GM23248 (cell line): ENCODE measurements at places on chromosomes 1 and 21.

DNA sequence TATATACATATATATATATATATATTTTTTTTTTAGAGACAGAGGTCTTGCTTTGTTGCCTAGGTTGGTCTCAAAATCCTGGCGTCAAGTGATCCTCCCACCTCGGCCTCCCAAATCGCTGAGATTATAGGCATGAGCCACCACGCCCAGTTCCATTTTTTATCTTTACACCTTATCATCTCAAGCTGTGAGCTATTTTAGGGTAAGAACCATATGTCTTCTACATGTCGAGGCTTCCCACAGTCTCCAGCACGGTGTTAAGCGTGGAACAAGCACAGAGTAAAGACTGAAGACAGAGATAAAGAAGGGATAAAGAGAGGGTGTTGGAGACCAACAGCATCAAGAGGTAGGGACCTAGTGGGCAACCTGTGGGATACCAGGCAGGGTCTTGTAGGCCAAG, 14.2 kb downstream of the ARHGEF2 start:
- DNase-seq, result no peak

GRCh38 chr1:35655196-35655595, 13.9 kb upstream of the PSMB2 start:
- DNase-seq, result no peak

DNA sequence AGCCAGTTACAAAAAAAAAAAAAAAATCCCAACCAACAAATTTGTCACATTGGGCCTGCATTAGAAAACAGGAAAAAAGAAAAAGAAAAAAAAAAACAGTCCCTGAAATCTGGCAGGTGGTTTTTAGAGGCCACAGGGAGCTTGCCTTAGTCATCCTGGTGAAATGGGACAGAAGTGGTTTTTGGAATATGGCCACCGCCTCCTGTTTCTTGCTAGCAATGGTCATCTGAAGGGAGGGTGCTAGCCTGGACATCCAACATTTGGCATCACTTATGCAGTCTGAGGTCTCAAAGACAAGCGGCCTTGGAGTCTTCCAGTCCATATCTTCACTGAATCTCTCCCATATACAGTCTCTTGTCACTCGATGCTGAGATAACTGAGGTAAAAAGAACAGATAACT, 20.1 kb upstream of the NKAIN1 start:
- DNase-seq, result no peak

DNA sequence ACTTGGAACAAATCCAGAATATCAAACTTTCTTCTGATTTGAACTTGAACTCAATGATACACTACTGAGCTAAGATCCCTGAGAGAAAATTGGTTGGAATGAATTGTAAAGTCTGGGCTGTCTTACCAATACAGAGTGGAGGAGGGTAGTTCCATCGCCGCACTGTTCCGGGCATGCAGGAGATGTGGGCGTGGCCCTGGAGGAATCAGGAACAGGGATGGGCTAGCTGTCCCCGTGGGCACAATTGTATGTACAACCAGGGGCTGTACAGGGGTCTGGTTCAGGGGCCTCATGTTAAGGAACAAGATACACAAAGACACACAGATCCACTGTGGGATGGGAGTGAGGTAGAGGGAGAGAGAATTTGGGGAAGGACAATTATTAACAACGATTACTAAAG, 144.3 kb downstream of the ZSCAN20 start:
- DNase-seq, result no peak

GRCh38 chr1:235421751-235422150, 54.5 kb downstream of the TBCE start:
- DNase-seq, result no peak

DNA sequence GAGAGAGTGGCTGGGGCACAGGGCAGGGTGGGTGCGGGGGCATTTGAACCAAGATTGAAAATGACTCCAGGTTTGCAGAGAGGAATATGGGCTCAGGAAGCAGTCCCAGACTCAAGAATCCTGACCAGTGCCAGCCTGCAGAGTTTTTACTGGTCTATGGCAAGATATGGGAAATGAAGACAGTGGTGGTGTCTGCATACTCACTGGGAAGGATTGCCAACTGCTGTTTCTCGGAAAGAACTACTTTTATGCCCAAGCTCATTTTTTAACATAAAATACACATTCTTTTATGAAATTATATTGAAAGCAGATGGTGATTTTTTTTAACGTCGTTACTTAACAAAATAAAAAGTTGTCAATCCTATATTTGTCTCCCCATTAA, 401.8 kb downstream of the CAMTA1 start:
- peak; percentile 4 for DNase-seq

DNA sequence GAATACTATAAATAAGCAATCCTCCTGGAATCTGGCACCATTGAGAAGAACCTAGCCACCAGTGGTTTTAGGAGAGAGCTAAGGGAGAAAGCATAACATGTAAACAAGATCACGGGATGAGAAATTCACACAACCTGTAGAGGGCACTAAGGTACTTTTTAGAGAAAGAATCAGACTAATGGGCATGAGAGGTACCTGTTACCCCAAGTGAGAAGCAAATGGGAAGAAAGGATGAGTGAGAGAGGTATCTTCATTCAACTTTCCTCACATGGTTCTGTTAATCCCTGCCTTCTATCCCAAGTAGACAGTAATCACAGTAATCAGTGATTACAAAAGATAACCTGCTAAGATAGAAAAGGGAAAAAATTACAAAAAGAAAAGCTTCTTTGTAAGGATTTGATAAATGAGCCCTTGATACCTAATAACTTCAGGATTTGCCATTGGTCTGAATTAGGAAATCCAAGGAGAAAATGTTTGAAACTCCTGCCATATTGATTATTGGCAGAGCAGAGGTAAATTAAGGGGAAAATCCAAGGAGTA, 251.1 kb upstream of the ADGRL2 start:
- DNase-seq, result peak; percentile 67

DNA sequence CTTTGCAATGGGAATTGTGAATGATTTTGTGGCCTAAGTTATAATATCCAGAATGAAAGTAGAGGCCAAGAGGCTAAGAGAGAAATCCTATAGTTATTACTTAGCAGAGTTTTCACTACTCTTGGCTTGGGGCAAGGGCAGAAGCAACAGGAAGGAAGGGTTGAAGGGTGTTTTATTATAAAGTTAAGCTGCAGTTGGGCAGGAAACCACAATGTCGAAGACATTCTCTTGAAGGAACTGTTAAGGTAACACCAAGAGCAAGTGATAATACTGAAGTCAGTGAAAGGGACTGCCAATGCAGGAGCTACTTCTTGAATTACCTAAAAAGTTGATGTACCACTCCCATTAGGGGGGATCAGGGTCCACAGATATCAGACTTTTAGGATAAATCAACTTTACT, 8.3 kb downstream of the XCL2 start:
- DNase-seq, result no peak

DNA sequence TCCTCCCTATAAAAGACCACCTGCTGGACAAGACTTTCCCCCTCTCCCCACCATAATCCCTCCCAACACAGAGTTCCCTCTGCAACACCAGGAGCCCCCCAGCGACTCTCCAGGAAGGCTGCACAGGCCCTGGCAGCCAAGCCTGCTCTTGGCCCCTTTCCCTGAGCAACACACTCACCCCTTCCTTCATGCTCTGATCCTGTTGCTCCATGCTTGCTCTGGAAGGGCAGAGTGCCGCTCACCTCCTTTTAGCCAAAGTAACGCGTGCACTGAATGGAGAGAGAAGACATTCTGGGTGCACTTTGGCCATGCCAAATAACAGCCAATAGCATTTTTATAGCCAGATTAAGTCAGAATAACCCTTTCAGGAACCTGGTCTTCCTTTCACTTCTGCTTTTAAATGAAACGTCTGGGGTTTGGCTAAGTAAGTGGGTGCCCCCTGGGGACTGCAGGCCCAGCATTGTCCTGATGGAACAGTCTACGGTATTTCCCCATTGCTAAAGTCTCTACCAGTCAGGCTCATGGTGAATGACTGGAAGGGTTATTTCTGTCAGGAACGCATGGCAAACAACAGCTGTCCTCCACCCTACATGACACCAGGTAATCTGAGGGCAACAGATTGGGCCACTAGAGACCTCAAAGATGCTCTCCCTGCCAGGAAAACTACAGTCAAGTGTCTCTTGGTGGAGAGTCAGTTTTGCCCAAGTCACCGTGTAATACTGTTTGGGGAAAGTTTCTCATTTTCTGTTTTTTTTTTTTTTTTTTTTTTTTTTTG, at the start of gene SLC2A5:
Gene SLC2A5 (minus strand): TSS at position 310 of the 775 bp plus-strand sequence. CDS start 99 bp downstream, at position 211.
- peak; percentile 58 for DNase-seq

GRCh38 chr1:119366424-119366823, 2.2 kb upstream of the HAO2 start:
- DNase-seq, result no peak

DNA sequence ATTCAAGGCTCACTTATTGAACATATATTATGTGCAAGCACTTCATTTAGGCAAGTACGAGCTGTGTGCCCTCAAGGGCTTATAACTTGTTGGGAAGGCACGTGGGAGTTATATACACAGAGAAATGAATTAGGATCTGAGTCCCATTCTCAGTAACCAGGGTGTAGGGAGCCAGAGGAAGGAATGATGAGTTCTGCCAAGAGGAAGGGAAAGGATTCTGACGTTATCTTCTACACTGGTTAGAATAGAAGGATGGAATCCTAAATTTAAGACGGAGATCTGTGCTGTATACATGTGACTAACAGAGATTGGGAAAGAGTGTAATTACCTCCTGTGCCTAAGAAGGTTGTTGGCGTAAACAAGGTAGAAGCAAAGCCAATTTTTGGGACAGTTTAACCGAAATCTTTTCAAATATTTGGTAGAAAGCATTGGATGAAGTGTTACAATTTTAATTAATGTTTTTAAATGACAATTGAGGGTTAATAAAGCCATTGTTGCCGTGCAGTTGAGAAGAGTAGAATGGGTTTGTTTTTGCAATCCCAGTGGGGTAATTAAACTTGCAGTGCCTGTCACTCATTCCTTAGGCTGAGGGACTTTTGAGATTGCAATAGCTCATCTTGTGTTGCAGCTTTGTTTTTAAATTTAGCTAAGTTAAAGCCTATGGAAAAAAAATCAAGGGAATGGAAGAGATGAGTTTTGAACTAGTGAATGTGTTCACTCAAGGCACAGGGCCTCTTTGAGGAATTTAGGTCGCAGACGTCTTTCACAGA, 177.2 kb downstream of the NFIA start:
- peak; percentile 27 for DNase-seq

DNA sequence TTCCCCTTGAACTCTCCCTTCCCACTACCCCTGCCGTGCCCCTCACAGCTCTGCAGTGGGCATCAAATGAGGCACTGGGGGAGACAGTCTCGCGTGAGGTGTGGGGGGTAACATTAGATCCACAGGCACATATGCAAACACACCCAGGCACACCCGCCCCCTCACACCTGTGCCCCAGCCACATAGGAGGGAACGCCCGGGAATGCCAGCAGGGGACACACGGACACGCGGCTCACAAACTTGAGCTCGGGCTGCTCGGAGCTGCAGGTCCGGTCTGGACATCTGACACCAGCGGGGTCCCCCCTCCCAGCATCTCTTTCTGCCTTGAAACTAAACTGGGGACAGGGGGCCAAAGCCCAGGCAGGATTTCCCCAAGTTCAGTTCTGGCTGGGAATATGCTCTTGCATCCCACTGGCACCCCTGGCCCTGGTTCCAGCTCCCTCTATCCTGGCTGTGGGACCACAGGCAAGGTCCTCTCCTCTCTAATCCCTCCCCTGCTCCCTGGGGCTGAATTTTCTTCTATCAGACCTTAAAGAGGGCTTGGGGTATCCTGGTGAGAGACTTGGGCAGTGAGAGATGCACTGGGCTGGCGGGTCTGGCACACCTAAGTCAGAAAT, 30.6 kb downstream of the CDCP2 start:
- DNase-seq, result no peak

- no peak for DNase-seq
Measured at GRCh38 chr1:30460661-30461060, 262.7 kb downstream of the MATN1 start.

GRCh38 chr1:214066936-214067335, 79.2 kb downstream of the PROX1 start:
- no peak for DNase-seq

DNA sequence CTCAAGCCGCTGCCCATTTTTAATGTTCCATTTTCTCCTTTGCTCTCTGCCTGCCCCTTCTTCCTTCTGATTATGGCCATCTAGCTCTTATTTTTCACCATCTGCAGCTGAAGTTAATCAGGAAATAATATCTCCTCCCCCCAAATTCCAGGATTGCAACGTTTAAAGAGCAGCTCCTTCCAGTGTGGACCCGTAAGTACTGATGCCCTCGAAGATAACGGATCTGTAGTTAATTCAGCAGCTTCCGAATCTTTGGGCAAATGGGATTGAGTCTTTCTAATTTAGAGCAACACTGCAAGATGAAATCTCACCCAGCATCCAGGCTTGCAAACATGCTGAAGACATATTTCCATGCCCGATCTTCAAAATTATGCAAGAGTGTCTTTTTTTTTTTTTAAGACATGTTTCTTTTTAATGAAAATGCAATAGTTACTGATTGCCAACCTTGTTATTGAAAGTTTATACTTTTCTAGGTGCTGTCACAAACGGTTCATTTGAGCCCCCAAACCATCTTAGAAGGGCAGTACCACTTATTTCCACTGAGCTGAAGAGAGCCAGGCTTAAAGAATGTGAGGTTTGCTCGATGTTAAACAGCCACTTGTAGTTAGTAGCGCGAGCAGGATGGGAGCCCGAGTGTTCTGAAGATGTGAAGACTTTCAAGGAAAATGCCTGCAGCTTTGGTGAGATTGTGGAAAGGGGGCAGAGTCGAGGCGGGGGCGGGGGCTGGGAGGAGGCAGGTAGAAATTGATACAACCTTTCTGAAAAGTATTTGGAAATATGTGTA, 10.9 kb upstream of the RCAN3 start:
- DNase-seq, result peak; percentile 46

DNA sequence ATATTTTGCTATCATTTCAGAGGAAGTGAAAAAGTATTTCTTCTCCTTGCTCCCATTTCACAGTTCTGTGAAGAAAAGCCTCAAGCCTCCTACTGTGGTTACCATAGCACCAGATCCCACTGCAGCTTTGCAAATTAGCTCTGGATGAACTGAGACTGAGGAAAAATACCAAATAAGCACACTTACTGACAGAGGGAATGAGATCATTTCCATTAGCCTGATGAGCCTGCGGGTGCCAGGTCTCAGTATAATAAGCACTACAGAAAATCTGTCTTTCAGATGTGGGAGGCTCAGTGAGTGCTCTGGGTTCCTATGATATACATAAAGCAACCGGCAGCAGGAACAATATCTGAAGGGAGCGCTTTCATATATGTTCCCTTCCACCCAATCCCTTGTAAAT, 21.4 kb downstream of the XKR8 start:
- DNase-seq, result peak; percentile 33

- DNase-seq, result peak; percentile 63
Measured at GRCh38 chr1:204151552-204152309, at the start of gene ETNK2. TSS of gene ETNK2 (minus strand) at chr1:204152044. CDS start at chr1:204151852, 192 bp downstream.

- no peak for DNase-seq
Measured at GRCh38 chr1:110677526-110677925, 2.8 kb upstream of the KCNA3 start.
